ENCODE measurements at places on chromosomes 7 and 10.
A peak's percentile ranks its signal among the peaks of the same experiment; 100 is the strongest.

DNA sequence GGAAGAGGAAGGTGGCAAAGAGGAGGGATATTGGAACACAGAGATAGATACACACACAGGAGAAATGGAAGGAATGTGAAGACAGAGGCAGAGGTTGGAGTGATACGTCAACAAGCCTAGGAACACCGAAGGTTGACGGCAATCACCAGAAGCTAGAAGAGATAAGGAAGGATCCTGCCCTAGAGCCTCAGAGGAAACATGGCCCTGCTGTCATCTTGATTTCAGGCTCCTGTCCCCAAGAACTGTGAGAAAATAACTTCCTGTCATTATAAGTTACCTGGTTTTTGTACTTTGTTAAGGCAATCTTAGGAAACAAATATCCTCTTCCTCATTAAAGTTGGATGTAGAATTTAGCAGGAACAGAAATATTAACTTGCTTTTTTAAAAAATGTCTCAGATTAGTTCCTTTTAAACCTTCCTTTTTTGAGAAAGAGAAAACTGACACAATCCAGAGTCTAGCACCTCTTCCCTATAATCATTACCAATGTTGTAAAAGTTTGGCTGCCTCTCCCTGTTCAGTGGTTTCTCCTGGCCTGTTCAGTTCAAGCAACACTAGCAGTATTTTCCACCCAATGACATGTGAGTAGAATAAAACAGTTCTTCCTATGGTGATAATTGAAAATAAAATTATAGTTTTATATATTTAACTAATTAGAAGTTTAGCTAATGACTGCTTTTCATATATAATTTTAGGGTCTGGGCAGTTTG, 28.8 kb upstream of the GNAI1 start:
- DNase-seq, result no peak

GRCh38 chr7:1555813-1556543, at the start of gene TMEM184A:
TSS of gene TMEM184A (minus strand) at chr7:1556205. CDS start at chr7:1555484, 721 bp downstream.
- DNase-seq, result peak; percentile 77

DNA sequence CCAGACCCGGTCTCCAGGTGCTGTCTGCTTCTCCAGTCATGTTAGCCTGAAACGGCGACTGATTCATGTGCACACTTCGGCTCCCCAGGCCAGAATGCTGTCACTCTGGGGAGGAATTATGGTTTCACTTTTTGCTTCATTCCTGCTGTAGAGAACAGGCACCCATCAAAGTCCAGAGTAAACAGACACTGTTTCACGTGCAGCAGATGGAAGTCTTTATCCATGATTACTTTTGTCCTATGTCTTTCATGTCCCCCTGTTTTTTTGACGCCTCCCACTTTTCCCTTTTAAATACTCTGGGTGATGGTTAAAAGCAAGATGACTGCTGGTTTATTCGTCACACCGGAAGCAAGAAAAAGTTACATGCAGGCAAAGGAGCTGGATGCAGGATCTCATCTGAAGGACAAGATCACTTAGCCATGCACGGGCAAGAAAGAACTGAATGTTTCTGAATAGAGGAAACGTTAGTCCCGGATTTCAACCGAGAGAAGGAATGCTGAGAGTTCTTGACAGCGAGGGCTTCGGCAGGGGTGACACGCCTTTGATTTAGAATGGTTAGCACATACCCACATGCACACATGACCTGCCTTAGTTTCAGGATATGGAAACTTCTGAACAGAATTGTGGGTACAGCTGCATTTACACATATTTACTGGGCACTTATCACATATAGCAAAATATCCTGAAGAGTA, 250.0 kb upstream of the KLF6 start:
- DNase-seq, result no peak

DNA sequence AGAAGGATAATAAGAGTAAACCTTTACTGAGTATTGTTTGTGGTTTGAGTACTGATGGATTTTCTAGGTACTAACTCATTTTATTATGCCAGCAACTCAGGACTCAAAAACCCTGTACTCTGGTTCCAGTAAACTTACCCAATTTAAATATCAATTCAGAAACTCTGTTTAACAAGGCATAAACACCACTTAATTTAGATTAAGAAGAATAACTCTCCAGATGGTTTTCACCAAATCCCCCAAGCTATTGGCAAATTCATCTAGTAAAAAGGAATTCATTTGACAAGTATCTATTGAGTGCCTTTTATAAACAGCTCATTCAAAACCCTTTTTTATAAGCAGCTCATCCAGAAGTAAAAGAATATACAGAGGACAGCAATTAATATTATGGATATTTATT, 572.4 kb downstream of the PHTF2 start:
- DNase-seq, result no peak

DNA sequence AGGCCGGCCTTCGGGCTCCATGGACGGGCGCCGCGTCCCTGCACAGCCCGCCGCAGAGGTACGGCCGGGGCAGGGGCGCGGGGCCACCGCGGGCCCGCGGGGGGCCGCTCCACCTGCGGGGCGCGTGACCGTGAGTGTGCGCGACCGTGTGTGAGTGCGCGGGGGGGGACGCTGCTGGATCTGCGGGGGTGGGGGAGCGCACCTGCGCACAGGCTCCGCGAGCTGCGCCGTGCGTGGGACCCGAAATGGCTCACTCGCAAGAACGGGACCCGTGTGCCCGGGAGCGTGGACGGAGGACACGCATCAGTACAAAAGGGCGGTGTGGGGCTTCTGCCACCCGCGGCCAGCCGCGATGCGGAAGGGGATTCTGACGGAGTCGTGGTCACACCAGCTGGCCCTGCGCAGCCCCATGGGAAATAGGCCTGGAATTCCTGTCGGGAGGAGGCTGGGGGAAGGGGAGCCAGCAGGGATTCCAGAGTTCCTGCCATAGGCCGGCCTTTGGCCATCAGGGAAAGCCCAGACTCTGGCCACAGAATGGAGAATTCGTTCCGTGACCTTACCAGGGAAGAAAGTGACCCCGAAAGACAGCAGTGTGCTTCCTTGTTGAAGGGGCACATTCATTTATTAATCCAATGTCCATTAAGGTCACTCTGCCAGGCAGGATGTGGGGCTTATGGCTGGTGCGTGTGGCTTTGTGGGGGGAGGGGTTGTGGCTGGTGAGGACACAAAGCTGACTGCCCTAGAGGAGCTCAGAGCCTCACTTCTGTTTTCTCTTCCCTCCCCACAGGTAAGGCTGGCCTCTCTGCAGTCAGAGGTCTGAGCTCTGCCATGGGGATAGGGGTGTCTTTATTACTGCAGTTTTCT, 494 bp downstream of the REPIN1 start:
- peak; percentile 13 for DNase-seq

GRCh38 chr7:2527505-2528467, 8.2 kb downstream of the LFNG start:
- peak; percentile 61 for DNase-seq

GRCh38 chr7:6628045-6628444, 9.1 kb upstream of the ZNF316 start:
- DNase-seq, result peak; percentile 87

DNA sequence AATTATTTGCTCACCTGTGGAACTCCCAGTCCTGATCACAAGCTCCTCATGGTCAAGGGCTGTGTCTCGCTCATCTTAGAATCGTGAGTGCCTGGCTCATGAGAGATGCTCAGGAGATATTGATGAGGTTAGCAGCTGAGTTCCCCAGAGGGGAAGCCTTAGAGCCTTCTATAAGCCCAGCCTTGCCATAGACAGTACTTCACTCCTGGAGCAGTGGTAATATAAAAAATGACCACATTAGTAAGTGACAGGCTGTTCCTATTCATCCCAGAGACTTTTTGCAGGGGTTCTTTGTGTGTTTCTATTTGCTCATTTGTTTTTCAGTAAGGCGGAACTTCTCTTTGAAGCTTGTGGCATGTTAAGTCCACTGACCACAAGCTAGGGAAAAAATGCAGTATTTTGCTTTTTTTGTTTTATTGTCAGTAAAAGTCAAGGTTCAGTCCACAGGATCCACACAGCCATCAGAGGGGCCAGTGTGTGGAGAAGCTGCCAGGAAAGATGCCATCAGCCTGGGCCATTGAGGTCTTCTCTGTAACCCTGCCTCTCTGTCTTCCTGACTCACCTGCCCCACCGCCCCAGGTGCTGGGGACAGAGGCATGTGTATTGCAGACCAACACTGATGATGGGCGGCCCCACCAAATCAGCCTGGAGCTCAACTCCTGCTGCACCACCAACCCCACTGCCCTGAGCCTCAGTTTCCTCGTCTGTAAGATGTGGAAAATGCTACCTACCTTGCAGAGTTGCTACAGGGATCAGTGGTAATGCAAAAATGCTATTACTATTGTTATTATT, 36.4 kb upstream of the JCAD start:
- no peak for DNase-seq

DNA sequence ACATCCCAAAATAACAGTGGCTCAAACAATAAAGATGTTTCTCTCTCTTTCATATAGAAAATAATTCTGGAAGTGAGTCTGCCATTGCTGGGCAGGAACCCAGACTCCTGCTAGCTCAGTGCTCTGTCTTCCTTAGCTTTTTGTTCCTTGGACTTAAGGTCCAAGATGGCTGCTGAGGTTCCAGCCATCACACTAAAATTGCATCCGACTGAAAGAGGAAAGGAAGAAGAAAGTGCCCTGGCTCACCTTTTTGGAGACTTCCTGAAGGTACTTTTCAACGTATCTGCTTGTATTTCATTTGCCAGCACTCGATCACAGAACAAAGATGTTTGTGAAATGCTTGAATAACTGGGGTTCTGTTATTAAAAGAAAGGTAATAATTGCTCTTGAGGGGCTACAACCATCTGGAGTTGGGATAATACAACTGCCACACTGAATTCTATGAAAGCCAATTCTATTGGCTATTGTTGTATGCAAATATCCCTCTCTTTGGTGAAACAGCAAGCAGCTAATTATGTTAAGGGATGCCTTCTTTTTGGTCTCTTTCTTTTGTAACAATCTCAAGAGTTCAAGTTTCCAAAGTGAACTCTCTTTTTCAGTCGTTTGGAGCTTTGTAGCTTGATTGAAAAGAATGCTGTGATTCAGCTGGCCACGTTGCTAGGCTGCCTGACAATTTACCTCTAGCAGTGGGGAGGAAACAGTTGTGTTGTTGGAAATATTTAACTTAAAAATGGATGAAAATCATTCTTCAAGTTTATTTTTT, 83.9 kb downstream of the BAMBI start:
- no peak for DNase-seq

- DNase-seq, result no peak
Measured at GRCh38 chr10:78462726-78463228, 429.1 kb downstream of the RPS24 start.
